Metanephros (tissue), 2 donors: ENCODE measurements at places on chromosomes 6 and 20. TPM values are rescaled to one million over a fixed set of nuclear protein-coding genes. Genes with fewer than 3 reads are reported as not detected.

GNAS-AS1 gene
- total RNA-seq = 2.6 TPM

HFE gene
- total RNA-seq = 9.3 TPM

TXLNB gene
- total RNA-seq = 24.2 TPM

GRM1 gene
- total RNA-seq = 0.23 TPM

GNMT gene
- 0.76 TPM for total RNA-seq

ANKRD66 gene
- total RNA-seq = not detected

POM121L2 gene
- total RNA-seq = not detected

SEMG1 gene
- not detected for total RNA-seq

AIF1 gene
- 18.7 TPM for total RNA-seq

DEFB132 gene
- total RNA-seq = 0.18 TPM

RAB44 gene
- 1.5 TPM for total RNA-seq

DEFB124 gene
- not detected for total RNA-seq

CST1 gene
- total RNA-seq = not detected

SMPDL3A gene
- 13.5 TPM for total RNA-seq

ANKEF1 gene
- 5.6 TPM for total RNA-seq

BNIP5 gene
- 0.58 TPM for total RNA-seq

C6orf58 gene
- not detected for total RNA-seq

TNXB gene
- 52.8 TPM for total RNA-seq

PGC gene
- 0.18 TPM for total RNA-seq
